ENCODE measurements at places on chromosomes 2 and 18.

- no peak for DNase-seq
These were observed 1162.7 kb upstream of the ZEB2 start for GRCh38 chr2:145682546-145683157.

DNA sequence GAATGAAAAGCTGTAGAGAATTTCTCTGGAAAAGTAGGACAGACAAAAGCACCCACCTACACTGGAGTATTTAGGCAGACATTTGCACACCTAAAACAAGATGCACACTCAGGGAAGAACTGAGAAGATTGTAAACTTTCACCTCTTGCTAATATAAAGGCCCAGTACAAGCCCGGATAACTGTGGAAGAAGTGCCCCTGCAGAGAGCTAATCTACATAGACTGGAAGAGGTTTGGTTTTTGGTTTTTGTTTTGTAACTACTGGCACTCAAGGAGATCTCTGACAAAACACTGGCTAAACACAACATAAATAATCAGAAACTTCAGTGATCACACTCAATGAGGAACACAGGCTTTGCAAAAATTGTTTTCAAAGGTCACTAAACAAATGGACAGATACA is 782.2 kb upstream of the SLC8A1 start:
- DNase-seq: no peak

DNA sequence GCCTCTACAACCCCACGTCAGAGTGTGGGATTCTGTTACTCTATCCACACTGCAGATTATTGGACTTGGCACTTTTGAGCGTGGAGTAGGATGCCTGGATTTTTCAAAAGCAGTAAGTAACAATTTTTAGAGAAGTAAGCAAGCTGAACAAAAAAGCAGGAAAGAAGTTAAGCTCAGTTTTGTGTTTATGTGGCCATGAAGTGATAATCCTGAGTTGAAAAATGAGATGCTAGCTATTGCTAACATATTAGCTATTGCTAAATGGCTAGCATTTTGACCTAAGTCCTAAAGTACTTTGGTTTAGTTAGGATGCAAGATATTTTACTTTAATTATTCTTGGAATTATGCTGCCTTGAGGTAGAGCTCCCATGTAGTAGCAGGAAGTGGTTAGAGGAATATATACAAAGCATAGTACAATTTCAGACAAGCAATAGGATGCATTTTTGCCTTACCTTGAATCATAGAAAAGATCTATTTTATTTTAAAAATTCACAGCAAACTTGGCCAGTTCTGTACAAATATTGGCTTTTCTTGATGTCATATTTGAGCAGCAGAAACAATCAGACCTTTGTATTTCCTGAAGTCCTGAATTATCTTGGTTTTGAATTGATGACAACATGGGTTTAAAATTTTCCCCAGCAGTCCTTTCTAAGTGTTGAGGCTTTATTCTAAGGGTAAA is 74.6 kb downstream of the COX7A2L start:
- no peak for DNase-seq

DNA sequence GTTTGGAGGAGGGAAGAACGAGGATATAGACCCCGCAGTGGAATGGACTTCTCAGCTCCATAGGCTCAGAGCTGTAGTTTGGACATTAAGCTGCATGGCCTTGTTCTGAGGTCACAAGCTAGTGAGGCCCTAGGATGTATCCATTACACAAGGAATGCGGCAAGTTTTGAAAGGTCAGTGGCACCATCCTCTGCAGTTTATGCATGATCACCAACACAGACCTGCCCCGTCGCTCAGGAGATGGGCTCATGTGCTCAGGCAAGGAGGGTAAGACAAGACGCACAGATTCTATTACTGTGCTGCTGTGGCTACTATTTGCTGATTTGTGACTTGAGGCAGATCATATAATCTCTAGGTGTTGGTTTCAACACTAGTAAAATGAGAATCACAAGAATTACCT is 110.9 kb downstream of the FAM161A start:
- DNase-seq: no peak

GRCh38 chr2:237383991-237384671 is 29.8 kb downstream of the COL6A3 start:
- DNase-seq: no peak

DNA sequence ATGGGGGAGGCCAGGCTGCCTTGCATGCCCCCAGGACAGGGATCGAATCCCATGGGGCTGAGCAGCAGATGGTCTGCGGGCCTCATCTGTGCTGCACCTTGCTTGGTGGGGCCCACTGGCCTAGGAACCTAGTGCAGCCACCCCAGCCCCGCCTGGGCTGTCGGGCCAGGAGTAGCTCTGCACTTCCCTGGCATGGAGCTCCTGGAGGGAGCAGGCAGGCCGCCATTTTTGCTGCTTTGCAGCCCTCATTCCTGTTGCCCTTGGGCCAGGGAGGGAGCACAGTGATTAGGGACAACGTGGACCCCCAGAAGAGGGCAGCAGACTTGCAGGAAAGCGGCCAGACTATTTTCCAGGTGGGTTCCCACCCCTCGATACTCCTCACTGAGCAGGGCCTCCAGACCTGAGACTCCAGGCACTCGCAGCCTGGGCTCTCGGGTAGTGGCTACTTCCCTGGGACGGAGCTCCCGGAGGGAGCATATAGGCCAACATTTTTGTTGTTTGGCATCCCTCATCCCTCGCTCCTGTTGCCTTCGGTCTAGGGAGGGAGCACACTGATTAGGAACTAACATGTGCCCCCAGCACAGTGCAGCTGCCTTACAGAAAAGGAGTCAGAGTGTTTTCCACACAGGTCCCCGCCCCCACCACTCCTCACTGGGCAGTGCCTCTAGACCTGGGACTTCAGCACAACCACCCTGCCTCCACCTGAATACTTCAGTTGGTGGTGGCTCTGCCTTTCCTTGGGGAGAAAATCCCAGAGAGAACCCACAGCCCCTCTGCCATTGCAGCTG is 99.5 kb downstream of the MAIP1 start:
- no peak for DNase-seq

- no peak for DNase-seq
These were observed 1602.4 kb upstream of the CELF4 start for GRCh38 chr18:39167990-39168389.

DNA sequence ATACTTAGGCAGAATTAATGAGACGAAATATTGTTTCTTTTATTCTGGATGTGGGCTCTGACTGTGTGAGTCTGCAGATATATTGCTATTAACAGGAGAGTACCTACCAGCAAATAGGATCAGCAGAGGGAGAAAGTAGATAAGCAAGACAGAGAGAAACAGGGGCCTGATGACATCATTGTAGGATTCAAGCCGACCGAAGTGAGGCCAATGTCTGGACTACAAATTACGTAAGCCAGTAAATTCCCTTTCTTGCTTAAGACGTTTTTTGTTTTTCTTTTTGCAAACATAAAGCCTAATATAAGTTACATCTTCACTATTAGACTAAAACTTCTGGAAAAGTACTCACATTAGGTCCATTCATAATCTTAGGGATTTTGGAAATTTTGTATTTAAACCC is 21.4 kb upstream of the PTPRM start:
- no peak for DNase-seq

GRCh38 chr18:5488844-5489243 is 55.0 kb downstream of the EPB41L3 start:
- DNase-seq: no peak

- DNase-seq: peak; percentile 10
These were observed 114.5 kb downstream of the METTL8 start for GRCh38 chr2:171319164-171319810.

DNA sequence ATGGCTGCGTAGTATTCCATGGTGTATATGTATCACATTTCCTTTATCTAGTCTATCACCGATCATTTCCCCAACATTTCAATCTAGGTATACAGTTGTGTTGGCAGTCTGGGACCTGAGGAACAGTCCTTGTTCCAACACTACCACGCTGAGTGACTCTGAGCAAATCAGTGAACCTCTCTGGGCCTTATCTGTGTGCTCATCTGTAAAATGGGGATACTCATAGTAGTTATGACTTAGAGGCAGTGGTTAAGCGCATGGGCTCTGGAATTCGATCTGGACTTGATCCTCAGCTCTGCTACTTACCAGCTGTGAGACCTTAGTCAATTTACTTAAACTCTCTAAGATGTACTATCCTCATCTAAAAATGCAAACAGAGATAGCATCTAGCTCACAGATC is 85.1 kb downstream of the BCL2 start:
- no peak for DNase-seq

DNA sequence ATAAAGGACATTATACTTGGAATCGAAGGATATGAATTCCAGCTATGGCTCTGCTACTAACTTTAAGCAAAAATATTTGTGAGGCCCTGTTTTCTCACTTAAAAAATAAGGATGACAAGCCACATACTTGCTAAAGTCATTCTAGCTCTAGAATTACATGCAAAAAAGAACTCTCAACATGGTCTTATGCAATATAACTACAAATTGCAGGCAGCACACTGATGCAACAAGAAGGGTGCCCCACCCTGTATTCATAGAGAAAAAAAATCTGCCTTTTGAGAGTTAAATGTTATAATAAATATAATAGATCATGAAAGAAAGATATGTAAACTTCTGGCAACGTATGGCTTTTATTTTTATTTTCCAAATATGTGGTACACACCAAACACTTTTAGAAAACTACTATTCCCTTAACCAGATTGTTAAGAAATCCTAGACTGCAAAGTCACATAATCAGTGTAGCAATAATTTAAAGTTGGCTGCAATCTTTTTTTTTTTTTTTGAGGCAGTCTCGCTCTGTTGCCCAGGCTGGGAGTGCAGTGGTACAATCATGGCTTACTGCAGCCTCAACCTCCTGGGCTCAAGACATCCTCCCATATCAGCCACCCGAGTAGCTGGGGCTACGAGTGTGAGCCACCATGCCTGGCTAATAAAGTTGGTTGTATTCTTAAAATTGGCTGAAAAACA is 40.2 kb upstream of the WDSUB1 start:
- DNase-seq: no peak

DNA sequence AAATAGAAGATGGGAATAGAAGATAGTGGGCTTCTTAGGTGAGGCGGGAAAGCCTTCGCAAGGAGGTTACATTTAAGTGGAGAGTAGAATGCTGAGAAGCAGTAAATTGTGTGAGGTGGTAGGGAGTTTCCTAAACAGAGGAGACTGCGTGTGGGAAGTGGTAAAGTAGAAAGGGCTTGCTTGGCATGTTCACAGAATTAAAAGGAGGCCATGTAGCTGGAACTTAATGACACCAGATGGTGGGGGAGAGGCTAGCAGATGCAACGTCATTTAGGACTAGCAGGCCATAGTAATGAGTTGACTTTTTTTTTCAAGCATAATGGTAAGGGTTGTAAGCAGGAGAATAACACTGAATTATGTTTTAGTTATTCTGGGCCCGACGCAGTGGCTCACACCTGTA is 13.0 kb upstream of the RTN4 start:
- no peak for DNase-seq

DNA sequence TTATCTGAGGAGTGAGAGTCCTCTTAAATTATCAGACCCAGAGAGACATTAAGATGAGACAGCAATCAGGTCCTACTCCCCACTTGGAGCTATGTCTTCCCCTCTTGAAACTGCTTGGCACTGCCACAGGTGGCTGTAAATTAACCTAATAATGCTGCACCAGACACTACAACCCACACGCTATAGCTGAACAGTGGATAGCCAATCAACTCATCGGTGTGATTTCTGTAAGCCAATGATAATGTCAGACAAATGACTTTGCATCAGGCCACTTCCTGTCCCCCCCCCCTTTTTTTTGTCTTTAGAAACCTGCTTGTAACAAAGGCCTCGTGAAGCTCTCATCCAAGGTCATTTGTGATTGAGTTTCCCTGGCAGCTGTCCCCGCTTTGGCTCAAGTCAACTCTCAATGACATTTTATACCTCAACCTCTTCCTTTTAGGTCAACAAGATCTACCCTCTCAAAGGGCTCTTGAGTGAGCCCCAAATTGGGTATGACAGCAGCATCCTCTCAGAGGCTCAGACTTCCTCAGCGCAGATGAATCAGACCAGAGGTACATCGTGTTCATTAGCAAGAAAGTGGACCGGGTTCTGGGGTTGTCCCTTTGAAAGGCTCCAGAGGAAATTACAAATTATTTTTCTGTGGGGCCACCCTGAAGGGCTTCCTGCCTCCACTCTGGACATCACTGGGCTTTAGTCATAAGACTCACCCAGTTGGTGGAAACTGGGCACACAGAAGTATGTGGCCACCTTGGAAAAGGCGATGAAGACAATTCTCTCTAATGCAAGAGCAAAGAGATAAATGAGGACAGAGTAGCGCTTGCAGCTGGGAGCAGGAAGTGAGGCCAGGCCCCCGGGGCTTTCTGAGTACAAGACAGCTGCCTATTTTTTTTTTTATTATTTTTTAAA is 73.6 kb downstream of the COPS8 start:
- DNase-seq: no peak

- no peak for DNase-seq
These were observed 37.5 kb downstream of the FMNL2 start for GRCh38 chr2:152372438-152372984.

- no peak for DNase-seq
These were observed 424.8 kb upstream of the DCC start for GRCh38 chr18:51915176-51915575.

DNA sequence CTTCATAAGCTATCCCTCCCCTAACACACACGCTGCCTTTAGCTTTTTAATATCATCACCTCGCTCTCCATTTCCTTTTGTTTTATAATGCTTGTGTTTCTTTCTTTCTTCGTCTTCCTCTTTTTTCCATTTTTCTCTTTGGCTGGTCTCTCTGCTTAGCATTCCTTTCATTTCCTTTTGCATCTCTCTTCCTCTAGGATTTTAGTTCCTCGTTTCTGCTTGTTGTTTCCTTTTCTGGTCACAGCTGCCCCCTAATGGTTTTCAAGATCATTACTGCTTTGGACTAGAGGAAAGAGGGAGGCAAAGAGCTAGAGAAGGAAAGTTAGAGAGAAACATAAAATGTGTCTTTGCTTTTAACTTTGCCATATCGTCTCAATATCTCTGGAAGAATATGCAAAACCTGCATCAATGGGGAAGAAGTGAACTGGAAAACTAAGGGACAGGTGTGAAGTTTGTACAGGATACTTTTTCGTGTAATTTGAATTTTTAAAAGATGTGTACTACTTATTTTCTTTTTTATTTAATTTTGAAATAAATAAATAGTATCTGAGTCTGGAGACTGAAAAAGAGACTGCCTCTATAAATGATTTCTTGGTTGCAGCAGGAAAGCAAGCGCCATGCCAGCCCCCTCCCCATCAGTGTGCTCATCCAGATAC is 6.3 kb upstream of the NRP2 start:
- no peak for DNase-seq

GRCh38 chr2:173075781-173076580 is at the start of gene MAP3K20:
TSS of gene MAP3K20 (plus strand) at chr2:173075846. CDS start at chr2:173091032, 15,186 bp downstream.
- DNase-seq: peak; percentile 9

- DNase-seq: no peak
These were observed 132.9 kb downstream of the SOCS6 start for GRCh38 chr18:70421471-70422390.

DNA sequence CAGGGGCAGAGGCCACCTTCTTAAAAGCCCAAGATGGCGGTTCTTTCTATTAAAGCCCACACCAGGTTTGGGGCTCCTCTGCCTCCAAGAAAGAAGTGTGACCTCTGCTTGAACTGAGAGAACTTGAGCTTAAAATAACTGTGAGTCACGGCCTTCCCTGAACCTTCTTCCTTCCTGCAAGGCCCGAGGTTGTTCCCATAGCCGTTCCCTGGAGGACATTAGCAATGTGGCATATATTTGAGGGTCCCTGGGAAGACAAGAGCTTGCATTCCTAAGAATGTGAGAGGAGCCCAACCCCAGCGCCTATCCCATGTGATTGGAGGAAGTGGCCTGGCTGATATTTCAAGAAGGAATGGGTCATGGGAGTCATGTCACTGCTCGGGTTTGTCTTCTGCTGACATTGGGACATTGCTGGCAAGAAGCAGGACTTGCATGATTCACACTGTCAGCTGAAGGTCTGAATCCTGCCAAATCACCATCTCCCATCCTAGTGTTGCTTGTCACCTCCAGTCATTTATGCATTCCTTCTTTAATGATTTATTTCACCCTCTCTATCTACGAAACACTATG is 168.1 kb downstream of the TRIB2 start:
- DNase-seq: no peak
